ENCODE measurements at places on chromosomes 2 and 18. TPM values are rescaled to one million over a fixed set of nuclear protein-coding genes. Genes with fewer than 3 reads are reported as not detected.

DNA sequence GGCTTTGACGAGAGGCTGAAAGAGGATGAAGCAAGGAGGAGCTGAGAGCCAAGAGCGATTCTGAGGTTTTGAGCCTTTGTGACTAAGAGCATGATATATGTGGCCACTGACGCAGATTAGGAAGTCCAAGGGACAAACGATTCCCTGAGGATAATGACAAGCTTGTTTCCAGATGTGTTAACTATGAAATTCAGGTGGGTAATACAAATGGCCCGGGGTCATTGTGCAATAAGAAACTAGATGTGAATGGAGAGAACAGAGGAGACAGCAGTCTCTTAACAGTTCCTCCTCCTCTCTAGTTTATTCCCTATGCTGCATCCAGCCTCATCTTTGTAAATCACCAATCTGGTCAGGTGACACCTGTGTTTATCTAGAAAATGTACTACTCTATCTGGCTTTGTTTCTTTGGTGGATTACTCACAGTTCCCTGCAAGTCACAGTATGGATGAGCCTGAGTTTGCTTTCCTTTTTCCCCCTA lies 84.2 kb downstream of the SOCS6 start:
- peak; percentile 87 for DNase-seq

GRCh38 chr2:221431477-221431876 lies 140.6 kb downstream of the EPHA4 start:
- no peak for DNase-seq

DNA sequence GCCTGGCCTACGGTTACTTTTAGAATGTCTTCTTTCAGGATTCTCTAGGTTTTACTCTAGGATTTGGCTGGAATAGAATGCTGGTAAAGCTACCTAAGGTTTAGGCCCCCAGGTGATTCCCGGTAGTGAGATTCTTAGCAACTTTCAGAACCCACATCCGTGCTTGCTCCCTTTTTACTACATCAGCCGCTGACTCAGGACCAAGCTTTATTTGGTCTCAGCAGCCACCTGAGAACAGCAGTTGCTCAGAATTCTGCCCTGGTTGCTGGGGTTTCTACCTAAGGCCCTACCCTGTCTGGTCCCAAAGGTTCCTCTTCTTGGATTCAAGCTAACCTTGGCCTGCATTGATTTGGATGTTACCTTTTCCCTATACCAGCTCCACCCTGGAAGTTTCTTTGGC lies 36.1 kb upstream of the NDUFV2 start:
- DNase-seq = no peak

GRCh38 chr2:218285604-218286003 lies 6.7 kb downstream of the TMBIM1 start:
- DNase-seq = peak; percentile 90

- no peak for DNase-seq
These were observed 97.3 kb upstream of the GCFC2 start for GRCh38 chr2:75807992-75808391.

GRCh38 chr2:20667151-20667530 lies 197 bp downstream of the GDF7 start:
- DNase-seq = no peak

GRCh38 chr2:151711025-151711424 lies 23.3 kb downstream of the NEB start:
- DNase-seq = no peak

GRCh38 chr18:3281456-3282400 lies 19.8 kb downstream of the MYL12B start:
- peak; percentile 93 for DNase-seq

GRCh38 chr18:77066689-77067088 lies 65.9 kb downstream of the MBP start:
- DNase-seq = no peak

DNA sequence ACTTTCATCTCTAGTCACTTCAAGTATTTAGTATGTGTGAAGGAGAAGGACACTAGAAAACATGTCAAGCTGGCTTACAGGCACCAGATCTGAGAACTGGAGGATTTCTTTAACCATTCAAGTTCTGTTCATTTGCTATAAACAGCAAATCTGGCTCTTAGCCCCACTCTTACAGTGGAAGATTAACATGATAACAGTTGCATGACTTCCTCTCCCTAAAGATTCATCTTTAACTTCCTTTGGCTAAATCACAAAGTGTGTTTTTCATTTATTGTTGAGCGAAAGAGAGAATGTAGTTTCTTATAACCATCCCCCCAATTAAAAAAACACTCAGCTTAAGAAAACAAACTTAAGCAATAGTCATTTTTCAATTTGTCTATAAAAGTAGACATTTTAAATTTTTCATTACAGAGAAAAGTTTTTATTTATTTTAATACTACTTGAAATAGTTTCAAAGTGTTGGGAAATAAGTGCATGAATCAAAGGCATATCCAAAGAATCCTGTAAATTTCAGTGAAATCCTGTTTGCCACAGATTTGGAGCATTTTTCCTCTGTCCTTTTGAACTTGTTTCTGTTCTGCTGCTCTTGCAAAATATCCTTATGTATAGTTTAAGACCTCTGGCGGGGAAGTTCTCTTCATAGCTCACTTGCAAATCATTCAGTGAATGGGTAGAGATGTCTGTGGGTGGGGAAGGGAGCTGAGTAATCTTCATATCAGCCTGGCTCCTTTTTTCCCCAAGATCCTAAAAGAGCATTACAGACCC lies 241.0 kb upstream of the RBBP8 start:
- peak; percentile 98 for DNase-seq

GRCh38 chr18:11488175-11488574 lies 121.2 kb upstream of the SLC35G4 start:
- DNase-seq = peak; percentile 16

DNA sequence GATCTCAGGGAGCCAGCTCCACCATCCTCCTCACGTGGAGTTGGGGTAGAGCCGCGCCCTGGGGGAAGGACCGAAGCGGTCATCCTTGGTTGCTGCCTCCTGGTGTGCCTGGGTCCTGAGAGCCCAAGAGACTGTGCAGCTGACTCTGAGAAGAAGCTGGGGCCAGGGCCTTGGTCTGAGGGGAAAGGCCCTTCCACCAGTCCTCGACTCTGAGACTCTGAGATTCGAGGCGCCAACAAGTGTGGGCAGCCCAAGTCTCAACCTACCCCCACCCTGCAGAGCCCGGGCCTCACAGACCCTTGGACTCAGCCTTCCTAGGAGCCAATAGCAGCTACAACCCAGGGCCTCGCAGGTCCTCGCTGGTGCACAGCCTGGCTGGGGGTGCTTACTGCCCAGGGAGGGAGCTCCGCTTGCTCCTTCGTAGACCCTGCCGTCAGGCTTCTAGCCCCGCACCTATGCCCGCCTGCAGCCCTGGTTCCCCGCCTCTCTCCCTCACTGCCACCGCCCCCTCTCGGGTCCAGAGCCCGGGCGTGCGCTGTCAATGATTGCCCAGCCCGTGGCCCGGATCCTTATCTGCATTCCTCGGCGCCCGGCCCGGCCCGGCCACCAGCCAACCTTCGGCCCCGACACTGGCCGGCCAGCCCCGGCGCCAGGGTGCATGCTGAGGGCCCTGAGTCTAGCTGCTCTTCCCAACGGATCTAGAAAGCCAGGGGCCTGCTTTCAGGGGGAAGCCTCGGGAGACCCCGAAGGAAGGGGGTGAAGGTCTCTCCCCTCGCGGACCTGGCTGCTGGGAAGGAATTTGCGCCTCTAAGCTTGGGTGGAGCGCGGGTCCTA lies 2.0 kb downstream of the IHH start:
- peak; percentile 39 for DNase-seq

The ZEB2 gene
- total RNA-seq = 129 TPM

The SERPINB2 gene
- total RNA-seq = 67.6 TPM

The CDH7 gene
- total RNA-seq = not detected

The GAD1 gene
- not detected for total RNA-seq

The HSBP1L1 gene
- 2.5 TPM for total RNA-seq

The GALNT13 gene
- 0.45 TPM for total RNA-seq

The GPN1 gene
- total RNA-seq = 49.0 TPM

The TCF23 gene
- total RNA-seq = not detected

The HOXD13 gene
- not detected for total RNA-seq

The ABCB11 gene
- total RNA-seq = not detected

The GATA6 gene
- total RNA-seq = 22.5 TPM
